ENCODE measurements at places on chromosomes 3 and 15.
A peak's percentile ranks its signal among the peaks of the same experiment; 100 is the strongest.

GRCh38 chr3:112802338-112802737, 44.3 kb downstream of the CD200R1L start:
- no peak for DNase-seq

GRCh38 chr3:179098388-179099077, 26.9 kb upstream of the ZMAT3 start:
- DNase-seq = no peak

GRCh38 chr3:183218826-183219225, 34.2 kb upstream of the B3GNT5 start:
- DNase-seq = no peak

GRCh38 chr3:56899851-56900250, 98.1 kb upstream of the ARHGEF3 start:
- no peak for DNase-seq

- DNase-seq = no peak
These were observed 367.5 kb downstream of the PTPRG start for GRCh38 chr3:61928776-61929314.

GRCh38 chr15:60584355-60584998, 105.5 kb upstream of the ICE2 start:
- DNase-seq = no peak

- DNase-seq = no peak
These were observed 806.5 kb downstream of the OTOL1 start for GRCh38 chr3:162302983-162303624.

GRCh38 chr15:53833134-53833624, 73.7 kb upstream of the WDR72 start:
- no peak for DNase-seq

DNA sequence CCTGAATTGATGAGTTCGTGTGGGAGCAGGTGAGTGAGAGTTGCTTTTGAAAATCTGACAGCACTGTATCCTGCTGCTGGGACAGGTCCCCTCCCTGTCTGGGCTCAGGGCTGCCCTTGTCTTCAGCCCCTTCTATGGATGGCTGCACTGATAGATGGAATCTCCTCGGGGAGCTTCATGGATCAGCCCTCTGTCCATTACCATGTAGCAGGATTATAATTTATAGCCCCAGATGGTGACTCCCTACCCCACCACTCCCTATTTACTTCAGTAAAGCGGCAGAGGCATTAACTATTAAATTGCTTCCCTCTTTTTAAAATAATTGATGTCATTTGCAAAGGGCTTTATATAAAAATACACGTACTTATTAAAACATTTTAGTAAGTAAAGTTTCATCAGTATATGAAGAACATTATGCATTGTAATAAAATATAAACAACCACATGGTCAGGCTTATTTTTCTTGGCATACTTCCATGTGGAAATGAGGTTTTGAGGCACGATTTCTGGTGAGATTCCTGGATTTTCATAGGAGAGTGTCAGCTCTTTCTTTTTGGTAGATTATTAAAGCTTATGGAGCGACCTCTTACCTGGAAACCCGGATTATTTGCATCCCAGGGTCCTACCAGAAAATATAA, 38.5 kb downstream of the MAP3K13 start:
- DNase-seq = peak; percentile 85

DNA sequence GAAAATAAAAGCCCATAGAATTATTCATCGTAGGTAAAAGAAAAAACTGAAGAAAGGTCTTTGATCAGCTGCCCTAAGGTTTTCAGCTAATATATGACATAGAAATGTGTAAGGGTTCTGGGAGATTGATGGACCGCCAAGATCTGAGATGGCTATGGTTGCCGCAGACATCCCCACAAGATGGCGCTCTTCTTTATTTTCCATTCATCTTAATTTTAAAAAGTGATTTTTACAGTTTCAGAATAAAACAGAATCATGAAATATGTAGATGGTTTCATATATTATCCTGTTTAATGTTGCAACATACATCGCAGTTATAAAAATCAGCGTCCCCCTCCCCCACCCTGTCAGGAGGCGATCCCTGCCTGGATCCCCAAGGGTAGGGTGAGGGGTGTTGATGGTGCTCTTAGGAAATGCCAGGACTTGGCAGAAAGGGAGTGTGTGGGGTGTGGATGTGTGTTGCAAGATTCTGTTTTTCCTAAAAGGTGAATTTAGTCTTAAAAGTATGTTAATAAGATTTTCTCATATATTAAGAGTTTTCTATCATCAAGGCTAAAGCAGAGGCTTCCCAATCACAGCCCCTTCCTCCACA, 68.8 kb downstream of the ANXA2 start:
- no peak for DNase-seq

- no peak for DNase-seq
These were observed 13.2 kb downstream of the MRAS start for GRCh38 chr3:138361561-138361971.

DNA sequence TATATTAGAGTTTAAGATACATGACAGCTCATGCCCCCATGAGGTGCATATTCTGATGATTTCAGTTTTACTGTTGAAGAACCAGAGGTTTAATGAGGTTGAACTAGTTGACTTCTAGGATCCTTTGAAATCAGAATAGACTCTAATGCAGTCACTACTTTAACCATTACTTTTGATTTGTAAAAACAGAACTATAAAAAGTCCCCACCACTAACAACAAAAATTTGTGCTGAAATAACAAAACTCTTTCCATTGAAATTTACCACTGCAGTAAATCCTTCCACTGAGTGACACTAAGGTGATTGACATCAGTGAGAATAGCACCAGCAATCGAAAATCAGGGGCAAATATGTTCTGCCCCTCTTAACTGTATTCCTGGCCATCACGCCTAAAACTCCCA, 214.1 kb downstream of the SHQ1 start:
- DNase-seq = no peak

DNA sequence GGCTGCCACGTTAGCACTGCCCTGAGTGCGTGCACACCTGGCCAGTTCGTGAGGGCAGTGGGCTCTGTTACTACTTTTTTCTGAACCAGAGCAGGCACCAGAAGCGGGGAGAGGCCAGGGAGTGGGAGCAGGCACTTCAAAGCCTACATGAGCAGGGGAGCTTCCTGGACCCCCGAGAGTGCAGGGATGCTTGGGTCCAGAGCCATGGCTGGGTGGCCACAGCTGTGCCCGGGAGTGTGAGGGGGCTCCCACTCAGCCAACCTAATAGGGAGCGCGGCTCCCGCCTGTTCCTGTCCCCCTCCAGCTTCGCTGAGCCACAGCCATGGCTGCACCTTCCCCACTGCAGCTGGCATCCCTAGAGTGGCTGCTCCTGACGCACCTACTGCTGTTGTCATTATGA, 1423.3 kb downstream of the SI start:
- no peak for DNase-seq

DNA sequence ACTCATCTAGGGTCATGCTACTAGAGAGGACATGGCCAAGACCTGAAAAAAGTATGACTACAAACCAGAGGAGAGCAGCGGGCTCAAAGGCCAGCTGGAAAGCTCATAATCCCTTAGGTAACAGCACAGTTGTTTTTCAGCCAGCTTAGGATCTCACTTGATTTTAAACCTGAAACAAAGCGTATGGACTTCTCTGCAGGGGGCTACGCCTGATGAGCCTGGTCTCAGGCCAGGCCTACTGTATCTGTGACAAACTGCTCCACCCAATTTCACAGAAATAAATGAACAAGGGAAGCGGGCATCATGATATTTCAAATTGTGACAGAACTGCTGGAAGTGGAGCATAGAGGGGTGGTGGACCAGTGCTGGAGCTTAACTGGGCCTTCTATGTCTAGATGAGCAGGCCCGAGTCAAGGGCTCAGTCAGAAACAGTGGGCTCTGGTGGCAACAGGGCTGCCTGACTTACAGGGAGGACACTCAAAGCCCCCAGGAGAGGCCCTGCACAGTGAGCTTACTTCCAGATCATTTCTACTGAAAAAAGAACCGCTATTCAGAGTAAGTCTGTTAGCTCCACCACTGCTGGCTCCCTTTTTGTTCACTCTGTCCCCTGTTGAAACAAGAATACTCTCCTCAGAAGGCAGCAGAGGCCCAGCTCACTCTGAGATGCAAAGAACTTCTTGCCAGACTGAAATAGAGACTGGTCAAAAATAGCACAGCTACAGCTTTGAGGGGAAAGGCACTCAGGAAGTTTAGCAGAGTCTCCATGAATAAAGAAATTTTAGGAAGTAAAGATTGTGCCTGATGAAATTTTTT, 47.0 kb downstream of the LRIG1 start:
- DNase-seq = no peak

GRCh38 chr15:26504009-26504408, 268.9 kb downstream of the GABRB3 start:
- DNase-seq = no peak

DNA sequence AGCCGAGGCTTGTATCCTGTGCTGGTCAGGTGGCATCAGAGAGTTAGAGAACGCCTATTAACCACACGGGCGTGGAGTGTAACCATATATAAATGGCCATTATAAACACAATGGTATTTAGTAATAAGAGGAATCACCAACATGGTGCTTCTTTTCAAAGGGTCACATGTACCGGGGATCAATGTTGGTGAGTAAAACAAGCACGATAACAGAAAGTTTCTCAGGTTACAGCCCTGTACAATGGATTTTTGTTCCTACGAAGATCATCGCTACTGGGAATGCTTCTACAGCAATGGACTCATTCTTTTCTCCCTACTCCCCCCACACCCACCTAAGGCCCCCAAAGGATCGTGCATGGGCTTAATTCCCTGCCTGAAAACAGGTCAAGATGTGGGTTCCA, 42.5 kb downstream of the MEIS2 start:
- no peak for DNase-seq

DNA sequence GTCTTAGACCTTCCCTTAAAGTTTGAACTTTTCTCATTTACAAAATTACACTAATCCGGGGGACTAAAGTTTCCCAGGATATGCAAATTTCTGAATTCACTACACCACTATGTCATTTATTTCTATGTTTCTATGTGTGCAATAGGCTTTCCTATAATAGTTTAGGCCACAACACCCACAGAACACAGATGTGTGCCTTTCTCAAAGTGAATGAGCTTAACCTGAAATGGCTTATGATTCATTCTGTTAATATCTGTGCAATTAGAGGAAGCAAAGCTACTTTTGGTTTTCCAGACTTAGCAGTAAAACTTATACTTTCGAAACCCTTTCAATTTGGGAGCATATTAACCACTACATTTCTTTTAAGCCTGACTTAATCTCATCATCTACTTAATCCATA, 748.1 kb downstream of the GBE1 start:
- no peak for DNase-seq

DNA sequence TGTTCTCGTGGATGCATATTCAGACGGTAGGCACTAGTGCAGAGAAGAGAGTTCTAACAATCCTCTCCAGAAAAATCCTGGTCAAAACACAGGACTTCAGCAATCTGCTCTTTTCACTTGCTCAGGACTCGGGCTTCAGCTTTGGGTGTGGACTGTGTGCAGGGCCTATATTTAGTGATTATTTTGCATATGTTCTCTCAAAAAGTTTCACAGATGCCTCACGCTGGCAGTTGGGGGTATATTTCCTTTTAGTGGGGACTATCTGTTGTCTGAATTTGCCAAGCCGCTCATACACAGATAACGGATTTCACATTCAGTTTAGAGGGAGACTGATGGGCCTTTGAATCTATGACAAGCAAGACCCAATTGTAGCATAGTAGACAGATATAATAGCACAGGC, 54.4 kb upstream of the LRRN1 start:
- no peak for DNase-seq

GRCh38 chr15:69946870-69947269, 150.8 kb downstream of the TLE3 start:
- DNase-seq = no peak

GRCh38 chr3:79414806-79415205, 353.0 kb downstream of the ROBO1 start:
- no peak for DNase-seq

GRCh38 chr3:10949197-10949596, 43.4 kb upstream of the SLC6A1 start:
- DNase-seq = no peak

- DNase-seq = no peak
These were observed 284.5 kb downstream of the XXYLT1 start for GRCh38 chr3:194986208-194987043.

DNA sequence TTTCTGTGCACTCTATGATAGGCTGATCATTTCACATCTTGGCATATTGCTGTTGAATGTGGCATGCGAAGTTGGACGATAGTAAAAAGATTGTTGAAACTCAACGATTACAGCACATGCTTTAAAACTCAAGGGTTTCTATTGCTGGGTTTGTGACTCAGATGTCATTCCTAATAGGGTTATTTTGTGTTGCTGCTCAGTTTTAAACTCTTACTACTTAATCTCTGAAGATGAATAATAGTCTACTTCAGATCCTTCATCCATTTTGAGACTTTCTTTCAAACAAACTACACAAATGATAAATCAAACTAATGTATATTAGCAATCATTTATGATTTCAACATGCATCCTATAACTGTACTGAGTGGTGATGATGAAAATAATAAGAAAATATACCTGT, 71.3 kb upstream of the MBNL1 start:
- no peak for DNase-seq

DNA sequence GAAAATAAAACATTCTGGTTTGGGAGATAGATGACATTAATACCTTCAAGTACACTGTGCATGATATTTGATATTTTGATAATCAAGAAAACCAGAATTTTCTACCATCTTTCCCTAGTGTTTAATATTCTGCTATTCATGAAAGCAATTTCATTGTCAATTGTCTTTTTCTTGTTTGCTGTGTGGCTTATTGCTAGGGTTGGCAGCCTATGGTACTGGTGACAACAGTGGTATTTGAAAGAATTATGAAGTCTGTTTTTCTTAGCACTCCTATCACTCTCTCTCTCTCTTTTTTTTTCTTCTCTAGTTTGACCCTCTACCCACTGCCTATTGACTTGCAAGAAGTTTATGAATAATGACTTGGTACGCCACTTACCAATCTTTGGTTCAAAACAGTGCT, 15.4 kb downstream of the RNF13 start:
- no peak for DNase-seq

DNA sequence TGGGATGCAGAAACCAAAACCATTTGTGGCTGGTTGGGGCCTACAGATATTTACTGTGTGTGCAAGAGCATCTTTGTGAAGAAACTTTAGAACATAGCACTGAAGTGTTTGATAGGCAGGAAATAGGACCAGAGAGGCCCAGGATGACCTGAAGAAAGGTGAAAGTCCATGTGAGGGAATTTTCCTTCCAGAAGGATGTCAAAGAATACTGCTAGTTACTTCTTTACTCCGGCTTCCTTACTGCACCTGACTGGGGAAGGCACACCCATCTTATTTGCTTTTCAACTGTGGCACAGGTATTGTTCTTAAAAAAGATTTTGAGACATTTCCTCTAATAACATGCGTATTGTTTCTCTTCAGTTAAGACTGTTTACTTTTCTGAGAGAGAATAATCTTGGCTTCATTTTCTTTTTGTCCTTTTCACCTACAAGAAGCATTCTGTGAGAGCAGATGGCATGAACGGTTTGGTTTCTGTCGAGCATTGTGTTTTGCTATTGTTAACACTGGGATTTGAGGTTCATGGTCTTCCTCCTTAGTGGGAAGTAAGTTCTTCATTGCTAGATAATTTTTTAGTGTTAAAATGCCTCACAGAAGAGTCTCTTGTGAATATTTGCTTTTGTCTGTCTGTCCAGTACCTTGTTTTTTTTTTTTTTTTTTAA, 71.5 kb downstream of the SLCO3A1 start:
- no peak for DNase-seq

All from DMS 273 treated with DMSO at 0.1 percent for 48 hours (cell line).